ENCODE measurements at places on chromosomes 7 and 10.

DNA sequence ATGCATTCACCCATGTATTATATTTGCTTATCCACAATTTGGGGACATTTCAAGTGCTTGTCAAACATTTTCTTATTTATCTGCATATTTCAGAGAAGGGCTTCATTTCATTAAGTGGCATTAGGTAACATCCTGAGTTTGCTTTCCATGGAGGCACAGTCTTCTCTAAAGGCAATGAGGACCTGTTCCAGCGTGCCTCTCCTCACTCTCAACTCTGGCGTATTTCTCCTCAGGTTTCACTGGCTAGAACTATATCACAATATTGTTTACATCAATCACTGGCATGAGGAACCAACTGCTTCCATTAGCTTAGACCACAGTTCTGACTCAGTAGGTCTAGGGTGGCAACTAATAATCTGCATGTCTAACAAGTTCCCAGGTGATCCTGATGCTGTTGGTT is 177.2 kb downstream of the TAX1BP1 start:
- DNase-seq: no peak

GRCh38 chr7:34208878-34209621 is 303.7 kb downstream of the BMPER start:
- DNase-seq: no peak

- DNase-seq: no peak
These were observed 397.0 kb downstream of the CALN1 start for GRCh38 chr7:72015136-72015535.

- DNase-seq: no peak
These were observed 27.5 kb downstream of the LRGUK start for GRCh38 chr7:134154581-134155130.

DNA sequence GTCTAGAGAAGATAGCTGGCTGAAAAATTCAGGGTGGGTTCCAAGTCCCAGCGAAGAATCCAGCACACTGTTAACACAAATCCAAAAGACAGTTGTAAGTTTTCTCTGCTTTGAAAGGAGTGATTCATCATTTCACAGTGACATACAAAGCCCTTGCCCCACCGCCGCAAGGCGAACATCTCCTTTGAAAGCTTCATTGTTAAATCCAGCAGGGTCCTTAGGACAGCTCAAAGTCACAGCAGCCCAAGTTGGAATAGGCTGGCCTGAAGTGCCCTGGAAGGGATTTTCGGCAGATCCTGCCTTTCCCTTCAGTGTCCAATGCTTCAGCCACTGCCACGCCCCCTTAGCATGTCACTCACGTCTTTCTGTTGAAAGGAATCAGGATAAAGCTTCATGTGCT is 526.1 kb downstream of the CALN1 start:
- DNase-seq: no peak

Measured in activated CD4-positive, alpha-beta T cell treated with anti-CD3 and anti-CD28 coated beads for 48 hours (primary cell).